T-helper 2 cell treated with Interferon-gamma antibody and Interleukin-4, amounts not matched to agents 5 μg/mL and 100 μg/mL, for 36 hours (primary cell): ENCODE measurements at places on chromosomes 12 and 14.

DNA sequence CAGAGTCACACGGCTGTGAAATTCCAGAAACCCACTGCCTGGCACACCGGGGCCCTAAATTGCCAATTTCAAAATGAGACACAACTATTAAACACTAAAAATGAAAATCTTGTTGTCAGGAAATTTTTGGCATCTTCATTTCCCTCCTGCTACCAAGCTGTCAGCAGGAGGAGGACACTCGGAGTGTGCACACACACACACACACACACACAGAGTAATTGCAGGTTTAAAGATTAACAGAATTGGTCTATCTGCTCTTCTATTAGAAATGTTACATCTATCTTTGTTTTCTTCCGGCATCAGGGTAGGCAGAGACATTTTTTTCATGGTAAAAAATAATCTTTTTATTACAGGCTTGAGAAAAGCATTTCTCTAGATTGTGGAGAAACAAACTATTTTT, 314.2 kb downstream of the EGLN3 start:
- DNase-seq: no peak

DNA sequence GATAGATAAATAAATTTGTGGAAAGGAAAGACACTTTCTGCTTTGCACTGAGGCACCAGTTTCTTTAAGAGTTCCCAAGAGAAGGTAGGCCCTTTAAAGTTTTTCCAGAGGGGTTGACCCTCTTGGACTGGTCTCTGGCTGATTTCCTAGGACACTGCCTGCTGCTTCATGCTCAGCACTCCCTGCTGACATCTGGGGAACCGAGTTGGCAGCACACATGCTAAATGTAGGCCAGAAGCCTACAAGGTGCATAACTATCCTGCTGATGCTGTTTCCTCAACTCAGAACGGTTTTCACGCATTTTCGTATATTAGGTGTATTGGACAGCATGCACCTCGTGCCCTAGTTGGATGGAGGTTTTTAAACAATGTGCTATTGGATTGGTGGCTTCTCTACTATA, 887.2 kb upstream of the SEL1L start:
- no peak for DNase-seq

GRCh38 chr14:23353433-23353780, 720 bp upstream of the SLC22A17 start:
- no peak for DNase-seq

- no peak for DNase-seq
Measured at GRCh38 chr14:64208981-64209380, 85.2 kb downstream of the ESR2 start.

DNA sequence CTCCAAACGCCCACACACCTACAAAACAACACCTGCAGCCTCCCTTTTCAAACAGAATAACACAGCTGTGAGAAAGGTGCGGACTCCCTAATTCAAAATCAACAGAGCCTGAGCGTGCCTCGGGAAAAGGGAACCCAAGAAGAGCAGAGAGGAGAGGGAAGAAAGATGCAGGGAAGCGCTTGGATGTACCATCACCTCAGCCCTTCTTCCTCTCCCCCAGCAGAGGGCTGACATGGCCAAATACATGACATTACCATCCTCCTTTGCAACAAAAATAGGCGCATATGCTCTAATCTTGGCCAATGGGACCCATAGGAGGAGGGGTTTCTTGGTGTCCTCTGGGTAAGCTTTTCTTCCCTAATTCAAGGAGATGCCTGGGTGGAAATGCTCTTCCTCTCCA, 78.0 kb downstream of the CPSF2 start:
- no peak for DNase-seq

- DNase-seq: no peak
Measured at GRCh38 chr12:104109446-104110271, 28.4 kb downstream of the NFYB start.

DNA sequence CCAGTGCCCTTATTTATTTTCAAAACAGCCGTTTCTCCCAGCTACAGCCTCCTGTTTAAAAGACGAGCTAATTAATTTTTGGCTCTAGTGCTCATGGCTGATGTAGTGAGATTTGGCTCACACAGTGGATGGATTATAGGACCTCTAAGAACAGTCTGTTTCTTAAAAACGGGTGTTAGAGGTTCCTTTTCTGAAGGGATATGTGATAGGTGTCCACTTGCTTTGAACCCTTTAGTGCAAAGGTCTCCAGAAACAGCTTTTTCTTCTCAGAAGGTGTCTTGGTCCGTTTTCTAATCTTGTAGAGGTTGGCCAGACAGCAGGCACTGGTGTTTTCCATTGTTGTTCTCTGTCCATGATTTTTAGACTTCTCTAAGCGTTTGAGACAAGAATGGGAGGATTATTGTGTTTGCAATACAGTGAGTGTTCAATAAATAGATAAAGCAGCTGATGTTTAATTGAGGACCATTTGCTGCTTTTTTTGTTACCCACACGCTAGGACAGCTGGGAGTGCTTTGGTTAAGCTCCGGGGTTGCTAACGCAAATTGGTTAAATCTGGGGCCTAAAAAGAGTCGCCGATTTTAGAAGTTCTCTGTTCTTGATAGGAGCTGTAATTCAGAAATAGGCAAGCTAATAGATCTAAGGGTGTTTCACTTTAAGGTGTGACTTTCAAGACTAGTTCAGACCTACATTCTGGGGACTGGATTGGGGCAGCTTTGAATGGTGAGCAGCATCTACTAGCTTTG, 1.0 kb downstream of the BORCS5 start:
- no peak for DNase-seq

- DNase-seq: no peak
Measured at GRCh38 chr14:92946847-92947545, 24.0 kb downstream of the CHGA start.

DNA sequence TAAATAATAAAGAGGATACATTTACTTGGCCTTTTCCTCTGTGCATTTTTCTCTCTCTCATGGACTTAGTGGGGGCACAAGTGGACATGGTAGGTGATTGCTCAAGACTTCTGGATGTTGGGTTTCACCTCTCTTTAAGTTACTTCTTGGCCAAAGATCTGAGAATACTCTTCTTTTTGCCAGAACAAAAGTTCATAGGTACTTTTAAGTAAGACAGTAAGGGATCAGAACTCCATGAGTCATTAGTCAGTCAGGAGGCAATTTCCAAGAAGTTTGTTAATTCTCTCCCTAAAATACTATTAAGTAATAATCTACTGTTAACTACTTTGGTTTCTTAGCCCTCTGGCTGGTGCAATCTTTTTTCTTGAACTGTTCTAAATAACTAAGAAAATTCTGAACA, 84.2 kb downstream of the GRIP1 start:
- no peak for DNase-seq

- no peak for DNase-seq
Measured at GRCh38 chr14:75968456-75968855, 13.3 kb downstream of the TGFB3 start.

DNA sequence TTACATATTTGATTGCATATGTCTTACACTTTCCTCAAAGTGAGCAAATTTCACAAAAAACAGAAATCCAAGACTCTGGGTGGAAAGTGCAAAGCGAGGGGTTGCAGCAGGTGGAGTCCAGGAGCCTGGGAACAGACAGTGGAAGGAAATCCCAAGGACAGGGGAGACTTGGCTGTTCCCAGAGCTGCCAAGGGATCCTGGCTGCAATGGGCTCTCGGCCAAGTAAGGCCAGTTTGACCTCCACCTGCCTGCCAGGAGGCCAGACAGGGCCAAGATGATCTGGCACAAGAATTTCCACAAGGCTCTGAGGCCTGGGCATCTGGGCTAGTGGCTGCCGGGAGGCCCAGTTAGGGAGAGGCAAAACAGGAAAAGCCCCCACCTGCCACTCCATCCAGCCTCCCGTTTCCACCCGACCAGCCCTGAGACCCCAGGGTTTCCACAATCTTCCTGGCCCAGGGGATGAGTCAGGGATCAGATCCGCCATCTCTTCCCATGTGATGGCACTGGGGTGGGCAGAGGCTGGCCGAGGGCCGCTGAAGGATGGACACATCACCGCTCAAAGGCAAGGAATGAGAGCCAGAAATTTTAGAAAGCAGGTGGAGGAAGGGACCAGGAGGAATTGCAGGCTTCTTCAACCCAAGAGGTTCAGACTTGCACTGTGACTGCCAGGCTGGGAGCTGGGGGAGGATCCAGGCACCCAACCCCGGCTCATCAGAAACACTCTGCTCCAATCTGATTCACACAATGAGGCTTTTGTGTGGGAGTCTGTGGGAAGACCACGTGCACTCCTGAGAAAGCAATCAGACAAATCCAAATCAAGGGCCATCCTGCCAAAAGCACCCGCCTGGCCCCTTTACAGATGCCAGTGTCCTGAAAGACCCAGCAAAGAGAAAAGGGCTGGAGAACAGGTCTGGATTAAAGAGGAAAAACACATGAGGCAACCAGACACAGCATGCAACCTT, 16.3 kb downstream of the SCARB1 start:
- DNase-seq: no peak

DNA sequence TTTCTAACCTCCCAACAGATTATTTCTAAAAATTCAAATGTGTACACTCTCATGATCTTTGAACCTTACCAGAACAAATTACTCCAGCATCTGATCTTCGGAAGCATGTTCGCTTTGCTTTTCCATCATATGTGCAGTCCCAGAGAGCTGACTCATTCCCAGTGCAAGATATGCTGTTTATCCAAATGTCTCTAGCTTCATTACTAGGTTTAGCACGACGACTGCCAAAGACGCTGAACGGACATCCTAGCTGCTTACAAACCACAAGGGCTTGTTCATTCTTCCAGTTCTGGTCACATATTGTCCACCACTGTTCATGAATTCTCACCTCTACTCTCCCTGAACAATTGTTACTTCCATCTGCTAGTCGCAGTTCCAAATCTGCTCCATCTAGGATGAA, 40.5 kb downstream of the CD163L1 start:
- no peak for DNase-seq

- DNase-seq: no peak
Measured at GRCh38 chr14:90850487-90850886, 34.3 kb upstream of the TTC7B start.

DNA sequence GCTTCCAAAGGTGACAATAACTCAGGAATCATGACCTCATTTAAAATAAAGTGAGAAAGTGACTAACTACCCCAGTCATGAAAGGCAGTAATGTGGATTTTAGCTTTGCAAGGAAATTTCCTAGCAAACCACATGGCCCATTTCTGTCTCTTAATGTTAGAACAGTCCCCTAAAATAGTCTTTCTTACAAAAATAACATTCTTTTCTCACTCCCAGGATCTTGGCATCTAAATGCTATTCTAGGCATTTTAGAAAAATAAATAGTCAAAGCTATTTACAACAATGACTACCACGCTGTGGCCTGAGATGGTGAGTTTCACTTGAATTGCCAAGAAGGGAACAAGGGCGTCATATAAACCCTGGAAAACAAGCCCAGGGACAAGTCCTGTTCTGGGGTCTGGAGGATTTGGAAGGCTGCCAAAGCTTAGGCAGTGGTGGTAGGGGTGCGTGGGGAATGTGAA, 101.2 kb upstream of the CCDC175 start:
- DNase-seq: no peak

DNA sequence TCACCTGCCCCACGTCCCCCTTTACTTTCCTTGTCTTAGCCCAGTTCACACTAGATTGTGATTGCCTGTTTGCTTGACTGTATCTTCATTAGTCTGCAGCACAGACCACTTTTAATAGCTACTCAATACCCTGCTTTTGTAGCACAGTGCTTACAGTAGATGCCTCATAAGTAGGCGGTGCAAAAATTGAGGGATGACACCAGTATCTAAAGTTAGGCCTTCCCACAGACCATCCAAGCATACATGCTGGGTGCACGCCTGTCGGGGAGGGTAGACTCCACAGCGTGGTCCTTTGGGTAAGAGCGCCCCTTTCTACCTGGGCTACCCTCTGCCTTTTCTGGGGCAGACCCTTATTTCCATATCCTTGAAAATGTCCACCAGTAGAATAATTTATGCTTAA, 140.8 kb downstream of the GCH1 start:
- DNase-seq: no peak

GRCh38 chr12:32163596-32163995, 56.9 kb downstream of the BICD1 start:
- DNase-seq: no peak

GRCh38 chr12:56234746-56235436, 5.0 kb downstream of the SLC39A5 start:
- no peak for DNase-seq

- DNase-seq: no peak
Measured at GRCh38 chr14:31395572-31396205, 24.7 kb downstream of the HEATR5A start.

DNA sequence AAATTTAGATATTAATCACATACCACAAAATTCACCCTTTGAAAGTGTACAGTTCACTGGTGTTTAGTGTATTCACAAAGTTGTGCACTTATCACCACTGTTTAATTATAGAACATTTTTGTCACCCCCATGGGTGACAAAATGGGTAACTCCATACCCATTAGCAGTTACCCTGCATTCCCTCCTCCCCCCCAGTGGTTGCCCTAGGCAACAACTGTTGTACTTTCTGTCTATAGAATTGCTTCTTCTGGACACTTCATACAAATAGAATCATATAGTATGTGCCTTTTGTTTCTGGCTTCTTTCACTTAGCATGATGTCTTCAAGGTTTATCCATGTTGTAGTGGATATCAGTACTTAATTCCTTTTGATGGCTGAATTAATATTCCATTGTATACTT, 52.7 kb downstream of the FBXO34 start:
- no peak for DNase-seq

DNA sequence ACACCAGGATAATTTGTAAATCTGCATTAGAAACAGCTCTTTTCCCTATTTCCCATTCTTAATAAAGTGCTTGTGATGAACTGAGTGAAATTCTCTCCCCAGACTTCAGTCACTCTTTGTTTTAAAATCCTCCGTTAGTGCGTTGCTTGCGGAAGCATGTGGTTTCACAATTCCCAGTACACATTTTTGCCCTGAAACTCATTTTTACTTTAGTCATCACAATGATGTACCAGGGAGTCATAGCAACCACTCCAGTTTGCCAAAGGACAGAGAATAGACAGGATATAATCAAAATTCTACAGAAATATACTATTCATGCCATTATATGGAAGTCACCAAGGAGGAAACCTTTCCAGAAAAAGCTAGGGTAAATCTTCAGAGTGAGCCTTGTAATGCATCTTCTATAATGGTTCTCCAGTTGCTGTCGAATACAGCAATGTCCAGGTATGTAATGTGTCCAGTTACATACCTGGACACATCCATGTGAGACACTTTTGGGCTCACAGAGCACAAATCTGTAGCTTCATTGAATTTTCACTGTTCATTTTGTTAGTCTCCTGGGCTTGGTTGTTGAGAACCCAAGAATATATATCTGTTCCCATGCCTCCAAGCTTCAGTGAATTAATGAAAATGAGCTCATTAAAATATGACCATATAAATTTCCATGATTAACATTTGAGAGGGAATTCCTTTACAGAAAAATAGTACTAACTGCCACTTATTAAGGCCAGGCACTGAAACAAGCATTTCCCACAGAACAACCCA, 57.8 kb downstream of the GPR135 start:
- no peak for DNase-seq
